ENCODE measurements at places on chromosomes 11 and 22.

- no peak for DNase-seq
These were observed 76.5 kb downstream of the C11orf91 start for GRCh38 chr11:33624083-33624482.

DNA sequence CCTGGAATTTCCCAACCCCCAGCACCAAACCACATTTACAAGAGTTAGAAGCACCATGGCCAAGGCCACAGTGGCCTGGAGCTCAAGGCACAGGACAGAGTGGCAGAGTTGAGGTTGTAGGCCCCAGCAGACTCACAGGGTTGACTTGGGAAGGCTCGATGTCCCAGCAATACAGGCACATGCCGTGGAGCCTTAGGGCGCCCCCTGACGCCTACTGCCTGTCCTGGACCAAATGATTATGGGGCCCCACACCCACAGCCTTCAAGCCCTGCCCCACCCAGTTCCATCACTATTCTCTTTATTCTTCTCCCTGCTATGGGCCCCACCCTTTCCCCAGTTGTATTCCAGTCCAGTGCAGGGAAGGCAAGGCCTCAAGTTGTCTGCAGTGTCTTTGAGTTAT lies at the start of gene CCDC179:
Gene CCDC179, minus strand, starts transcription at position 234 of the 400 bp plus-strand sequence. Its CDS starts 53 bp downstream, at position 181.
- no peak for DNase-seq

GRCh38 chr11:96567667-96568066 lies 177.9 kb downstream of the JRKL start:
- DNase-seq, result no peak

- DNase-seq, result no peak
These were observed 37.8 kb downstream of the IGHMBP2 start for GRCh38 chr11:68941324-68942094.

- peak; percentile 66 for DNase-seq
These were observed at the start of gene ATXN10 for GRCh38 chr22:45671783-45672563. Gene ATXN10, plus strand, starts transcription at chr22:45671834. Its CDS starts 230 bp downstream, at chr22:45672064.

DNA sequence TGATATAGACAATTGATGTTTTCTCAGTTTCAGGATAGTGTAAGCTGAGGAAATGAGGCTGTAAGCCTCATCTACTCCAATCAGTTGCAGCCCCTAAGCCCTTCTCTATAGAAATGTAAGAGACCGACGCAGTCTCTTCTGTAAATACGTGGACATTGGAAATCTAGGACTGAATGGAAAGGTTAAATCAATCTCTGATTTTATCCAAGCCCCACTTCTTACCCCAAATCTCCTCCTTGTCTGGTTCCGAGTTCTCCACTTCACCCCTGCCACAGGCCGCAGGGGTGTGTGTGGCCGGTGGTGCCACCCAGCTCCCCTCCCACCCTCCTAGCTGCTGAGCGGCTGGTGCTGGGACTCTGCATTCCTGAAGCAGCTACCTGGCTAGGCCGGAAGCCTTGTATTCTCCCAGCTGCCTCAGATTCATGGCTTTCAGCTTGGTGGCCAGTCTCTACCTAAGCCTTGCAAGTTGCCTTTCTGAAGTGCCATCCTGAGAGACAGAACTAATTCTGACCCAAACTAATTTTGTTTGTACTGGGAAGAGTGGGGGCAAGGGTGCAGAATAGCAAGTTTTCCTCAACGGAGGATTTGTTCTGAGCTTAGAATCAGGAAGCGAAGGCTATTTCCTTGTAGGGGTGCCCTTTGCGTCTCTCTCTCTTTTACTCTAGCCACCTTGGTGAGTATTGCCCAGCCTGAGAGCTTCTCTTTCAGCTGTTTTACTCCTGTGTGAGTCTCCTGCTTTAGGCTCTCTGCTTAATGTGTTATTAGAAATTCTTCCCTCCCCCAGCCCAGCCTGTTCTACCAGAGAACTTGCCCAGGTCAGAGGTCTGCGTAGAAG lies 749 bp downstream of the VWA5A start:
- DNase-seq, result no peak

GRCh38 chr11:20362481-20362880 lies 1.0 kb upstream of the HTATIP2 start:
- no peak for DNase-seq

GRCh38 chr11:134050541-134051383 lies 18.1 kb upstream of the JAM3 start:
- DNase-seq, result peak; percentile 70

GRCh38 chr11:72631806-72632731 lies 42.2 kb downstream of the PDE2A start:
- no peak for DNase-seq

DNA sequence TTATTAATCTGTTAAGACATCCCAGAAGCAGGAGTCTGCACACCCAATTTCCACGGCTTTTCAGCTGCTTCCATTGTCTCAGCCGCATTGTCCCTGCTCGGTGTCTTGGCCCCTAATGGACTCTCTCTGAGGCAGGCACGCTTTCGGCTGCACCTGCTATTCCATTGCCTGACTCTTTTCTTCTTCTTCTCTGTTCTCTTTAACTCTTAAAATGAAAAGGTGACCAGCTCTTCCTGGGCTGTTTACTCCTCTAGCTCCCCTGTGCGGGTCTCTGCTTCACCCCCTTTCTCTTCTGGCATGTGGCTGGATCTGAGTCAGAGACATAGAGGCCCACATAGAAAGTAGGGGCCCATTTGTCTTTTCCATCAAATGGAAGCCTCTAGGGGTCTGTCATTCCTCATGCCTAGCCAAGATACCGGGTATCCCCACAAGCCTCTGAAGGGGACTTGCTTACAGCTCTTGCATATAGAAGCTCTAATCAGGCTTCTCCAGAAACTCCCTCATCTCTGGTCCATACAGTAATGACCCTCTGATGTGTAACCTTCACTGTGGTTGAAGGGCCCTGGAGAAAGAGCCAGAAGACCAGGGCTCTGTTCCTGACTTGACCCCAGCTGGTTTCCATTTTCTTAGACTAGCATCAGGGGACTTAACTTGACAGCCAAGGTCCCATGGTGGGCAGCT lies 243.9 kb downstream of the ST3GAL4 start:
- DNase-seq, result no peak

GRCh38 chr22:37284805-37285355 lies 2.6 kb downstream of the CYTH4 start:
- DNase-seq, result no peak

DNA sequence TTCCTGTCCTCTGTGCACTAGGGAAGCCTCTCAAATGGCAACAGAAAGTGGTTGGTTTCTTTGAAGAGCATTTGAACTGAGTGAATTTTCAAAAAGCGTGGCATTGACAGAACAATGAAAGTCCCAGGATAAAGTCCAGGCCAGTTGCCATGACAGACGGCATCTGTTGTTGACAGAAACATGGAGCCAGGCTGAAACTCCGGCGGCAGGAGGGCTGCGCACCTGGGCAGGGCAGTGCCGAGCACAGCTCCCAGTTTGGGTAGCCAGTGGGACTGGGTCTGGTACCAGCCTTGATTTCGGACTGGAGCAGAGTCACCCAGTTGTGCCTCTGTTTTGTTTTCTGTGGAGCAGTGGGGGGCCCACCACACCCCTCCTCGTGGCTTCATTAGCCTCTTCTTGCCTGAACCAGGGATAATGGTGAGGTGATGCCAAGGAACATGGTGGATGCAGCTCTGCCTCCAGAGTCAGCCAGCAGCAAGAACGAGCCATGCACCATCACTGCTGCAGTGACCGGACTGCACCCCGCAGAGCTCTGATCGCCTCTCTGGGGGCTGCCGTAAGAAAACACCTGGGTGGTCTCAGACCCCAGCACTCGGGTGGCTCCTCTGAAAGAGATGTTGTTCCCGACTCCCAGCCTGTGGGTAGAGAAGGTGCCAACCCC lies 9.8 kb upstream of the SEPTIN5 start:
- DNase-seq, result no peak

- DNase-seq, result no peak
These were observed 750 bp downstream of the XRCC6 start for GRCh38 chr22:41621911-41622179.

GRCh38 chr11:26025676-26026075 lies 306.3 kb upstream of the ANO3 start:
- DNase-seq, result no peak

DNA sequence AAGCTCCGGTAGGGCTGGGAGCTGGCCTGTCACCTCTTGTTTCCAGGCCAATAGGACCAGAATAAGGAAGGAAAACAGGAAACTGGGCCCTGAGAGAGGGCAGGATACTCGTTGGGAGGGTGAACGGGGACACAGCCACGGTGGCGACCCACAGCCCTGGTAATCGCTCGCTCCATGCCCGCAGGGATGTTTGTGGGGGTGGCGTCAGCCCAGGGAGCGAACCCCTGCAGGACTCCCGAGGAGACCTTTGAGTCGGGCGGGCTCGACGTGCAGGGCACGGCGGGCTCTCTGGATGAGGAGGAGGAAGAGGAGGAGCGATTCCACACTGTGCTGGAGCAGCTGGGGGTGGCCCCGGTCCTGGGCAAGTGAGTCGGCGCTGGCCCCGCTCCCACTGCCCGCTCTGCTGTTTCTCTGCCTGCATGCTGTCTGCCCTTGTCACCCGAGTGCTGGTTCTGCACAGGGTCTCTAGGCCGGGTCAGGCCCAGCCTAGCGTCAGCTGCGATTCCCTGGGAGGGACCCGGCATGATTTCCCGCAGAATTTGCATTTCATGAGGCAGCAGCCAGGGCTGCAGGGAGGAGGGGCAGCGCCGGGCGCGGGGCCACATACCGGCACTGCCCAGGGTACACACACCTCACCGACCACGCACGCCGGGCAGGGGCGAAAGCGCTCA lies 1.6 kb downstream of the CRACR2B start:
- no peak for DNase-seq

DNA sequence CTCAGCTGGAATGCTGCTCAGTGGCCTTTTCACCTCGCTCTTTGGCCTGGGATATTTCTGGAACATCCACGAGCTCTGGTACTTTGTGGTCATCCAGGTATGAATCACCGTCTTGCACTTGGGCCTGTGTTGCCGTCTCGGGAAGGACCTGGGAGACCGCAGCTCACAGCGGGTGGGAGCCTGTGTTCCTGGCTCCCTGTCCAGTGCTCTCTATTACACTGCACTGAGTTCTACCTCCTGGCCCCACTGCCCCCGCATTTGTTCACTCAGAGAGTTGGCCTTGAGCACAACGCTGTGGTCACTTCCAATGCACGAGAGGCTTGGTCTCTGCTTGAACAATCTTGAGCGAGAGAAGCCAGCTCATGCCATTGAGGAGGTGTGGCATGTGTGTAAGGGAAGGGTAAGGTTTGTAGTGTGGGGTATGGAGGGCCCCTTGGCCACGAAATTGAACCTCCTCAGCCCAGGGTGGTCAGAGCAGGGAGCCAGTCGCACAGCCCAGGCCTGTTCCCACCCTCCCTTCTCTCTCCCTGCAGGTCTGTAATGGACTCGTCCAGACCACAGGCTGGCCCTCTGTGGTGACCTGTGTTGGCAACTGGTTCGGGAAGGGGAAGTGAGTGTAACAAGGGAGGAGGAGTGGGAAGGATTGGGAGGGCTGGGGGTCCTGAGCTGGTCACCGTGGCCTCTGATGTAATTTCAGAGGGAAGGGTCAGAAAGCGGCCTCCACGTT lies 16.2 kb downstream of the SLC37A2 start:
- no peak for DNase-seq

DNA sequence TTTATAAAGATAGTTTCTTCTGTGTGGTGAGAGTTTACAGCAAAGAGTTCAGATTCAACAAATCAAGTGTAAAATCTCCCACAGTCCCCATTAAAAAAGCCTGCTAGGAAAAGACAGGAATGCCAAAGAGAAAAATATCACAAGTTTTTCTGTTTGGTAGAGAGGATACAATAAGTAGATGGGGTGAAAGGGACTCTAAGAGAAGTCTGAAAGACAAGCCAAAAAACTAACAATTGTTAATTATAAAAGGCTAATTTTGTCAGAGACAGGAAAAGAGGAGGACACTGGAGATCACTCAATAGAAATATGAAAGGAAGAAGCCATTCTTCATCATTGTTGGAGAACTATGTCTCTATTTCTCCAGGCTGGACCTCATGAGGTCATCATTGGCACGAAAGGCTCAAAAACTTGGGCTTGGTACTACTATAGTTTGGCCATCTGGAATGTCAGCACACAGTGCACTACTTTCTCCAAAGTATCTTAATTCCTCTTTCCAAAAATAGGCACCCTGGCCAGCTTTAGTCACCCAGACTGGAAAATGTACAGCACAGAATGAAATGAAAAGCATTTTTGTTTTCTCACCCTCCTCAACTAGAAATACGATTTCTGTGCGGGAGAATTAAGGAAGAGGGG lies 531 bp upstream of the SOX6 start:
- no peak for DNase-seq

DNA sequence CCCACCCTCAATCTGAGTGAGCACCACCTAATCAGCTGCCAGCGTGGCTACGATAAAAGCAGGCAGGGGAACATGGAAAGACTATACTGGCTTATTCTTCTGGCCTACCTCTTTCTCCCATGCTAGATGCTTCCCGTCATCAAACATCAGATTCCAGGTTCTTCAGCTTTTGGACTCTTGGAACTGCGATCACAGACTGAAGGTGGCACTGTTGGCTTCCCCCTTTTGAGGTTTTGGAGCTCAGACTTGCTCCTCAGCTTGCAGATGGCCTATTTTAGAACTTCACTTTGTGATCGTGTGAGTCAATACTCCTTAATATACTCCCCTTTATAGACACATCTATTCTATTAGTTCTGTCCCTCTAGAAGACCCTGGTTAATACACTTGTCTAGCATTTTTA lies 543.7 kb upstream of the RAG2 start:
- DNase-seq, result no peak

DNA sequence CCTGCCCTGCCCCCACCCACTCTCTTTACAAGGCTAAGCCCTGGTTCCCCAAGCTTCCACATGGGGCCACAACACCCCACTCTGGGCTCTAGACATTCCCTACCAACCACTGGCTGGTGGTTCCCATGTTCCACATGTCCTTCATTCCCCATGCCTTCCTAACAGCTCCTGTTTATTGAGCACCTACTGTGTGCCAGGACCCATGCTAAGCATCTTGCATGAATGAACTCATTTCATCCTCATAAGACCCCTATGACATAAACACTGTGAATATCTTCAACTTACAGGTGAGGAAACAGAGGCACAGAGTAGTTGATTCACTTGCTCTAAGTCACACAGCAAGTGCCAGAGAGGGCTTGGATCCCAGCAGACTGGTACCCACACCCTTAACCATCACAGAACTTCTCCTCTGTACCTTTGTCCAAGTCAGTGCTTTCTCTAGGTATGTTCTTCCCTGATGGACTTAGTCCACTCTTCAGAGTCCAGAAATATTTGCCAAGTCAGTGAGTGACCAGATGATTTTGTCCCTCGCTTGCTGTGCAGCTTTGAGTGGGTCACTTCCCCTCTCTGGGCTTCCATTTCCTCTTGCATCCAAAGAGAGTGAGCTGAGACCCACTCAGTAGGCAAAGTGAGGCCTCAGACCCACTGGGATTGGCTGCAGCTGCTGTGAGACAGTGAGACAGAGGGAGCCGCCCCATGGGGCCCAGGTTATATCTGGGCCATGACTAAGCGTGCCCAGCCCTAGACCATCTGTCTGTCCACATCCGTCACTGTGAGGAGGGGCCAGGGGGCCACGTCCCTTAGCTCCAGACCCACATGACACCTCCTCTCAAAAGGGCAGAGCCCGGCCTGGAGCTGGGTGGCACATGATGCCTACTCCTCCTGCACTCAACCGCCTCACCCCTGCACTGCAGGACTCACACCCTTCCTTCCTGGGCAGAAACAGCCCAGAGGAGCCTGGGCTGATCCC lies 132.4 kb downstream of the MN1 start:
- DNase-seq, result no peak

- DNase-seq, result no peak
These were observed 27.9 kb downstream of the PAX6 start for GRCh38 chr11:31783252-31783651.

- DNase-seq, result peak; percentile 55
These were observed 3.1 kb downstream of the ILK start for GRCh38 chr11:6606471-6607189.

GRCh38 chr11:7630002-7630401 lies 43.3 kb downstream of the CYB5R2 start:
- DNase-seq, result no peak

All from activated T-cell treated with anti-CD3 and anti-CD28 coated beads for 48 hours (primary cell).